Hematopoietic multipotent progenitor cell (in vitro differentiated cells): ENCODE measurements at places on chromosomes 7 and 10.

GRCh38 chr10:3890602-3891352 lies 105.8 kb upstream of the KLF6 start:
- DNase-seq, result no peak

GRCh38 chr10:97508342-97508741 lies 9.6 kb downstream of the UBTD1 start:
- DNase-seq, result no peak

GRCh38 chr10:105139363-105139896 lies 498.3 kb downstream of the SORCS3 start:
- no peak for DNase-seq

DNA sequence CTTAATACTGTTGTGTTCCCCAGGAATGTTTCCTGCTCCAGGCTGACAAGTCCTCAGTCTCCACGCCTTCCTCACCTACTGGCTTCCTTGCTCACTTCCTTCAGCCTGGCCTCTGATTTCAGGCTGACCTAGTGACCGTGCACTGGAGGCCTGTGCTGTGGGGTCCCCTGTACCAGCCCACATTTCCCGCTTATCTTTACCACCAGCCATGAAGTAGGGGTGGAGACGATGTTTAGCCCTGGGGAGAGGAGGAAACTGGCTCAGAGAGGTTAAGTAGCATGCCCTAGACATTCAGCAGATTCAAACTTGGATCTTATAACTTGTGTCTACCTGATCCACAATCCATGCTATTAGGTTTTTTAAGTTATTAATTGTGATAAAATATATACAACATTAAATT lies 4.8 kb upstream of the ZNF488 start:
- DNase-seq, result no peak

DNA sequence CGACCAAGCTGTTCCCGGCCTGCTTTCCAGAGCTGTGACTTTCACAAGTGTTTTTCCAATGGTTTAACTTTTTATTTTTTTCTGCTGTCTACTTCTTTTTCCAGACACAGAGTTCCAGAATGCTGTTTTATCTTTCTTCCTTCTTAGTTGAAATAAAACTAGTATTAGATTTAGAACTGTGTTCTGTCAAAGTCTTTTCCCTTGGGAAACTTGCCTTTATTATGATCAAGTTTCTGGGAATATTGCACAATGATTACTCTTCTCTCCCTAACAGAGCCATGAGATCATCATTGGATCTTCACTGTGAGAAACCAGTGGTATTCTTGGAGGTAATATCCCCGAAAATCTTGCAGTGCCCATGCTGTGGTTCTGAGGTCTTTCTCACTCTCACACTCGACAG lies 104.9 kb upstream of the KCND2 start:
- DNase-seq, result no peak

DNA sequence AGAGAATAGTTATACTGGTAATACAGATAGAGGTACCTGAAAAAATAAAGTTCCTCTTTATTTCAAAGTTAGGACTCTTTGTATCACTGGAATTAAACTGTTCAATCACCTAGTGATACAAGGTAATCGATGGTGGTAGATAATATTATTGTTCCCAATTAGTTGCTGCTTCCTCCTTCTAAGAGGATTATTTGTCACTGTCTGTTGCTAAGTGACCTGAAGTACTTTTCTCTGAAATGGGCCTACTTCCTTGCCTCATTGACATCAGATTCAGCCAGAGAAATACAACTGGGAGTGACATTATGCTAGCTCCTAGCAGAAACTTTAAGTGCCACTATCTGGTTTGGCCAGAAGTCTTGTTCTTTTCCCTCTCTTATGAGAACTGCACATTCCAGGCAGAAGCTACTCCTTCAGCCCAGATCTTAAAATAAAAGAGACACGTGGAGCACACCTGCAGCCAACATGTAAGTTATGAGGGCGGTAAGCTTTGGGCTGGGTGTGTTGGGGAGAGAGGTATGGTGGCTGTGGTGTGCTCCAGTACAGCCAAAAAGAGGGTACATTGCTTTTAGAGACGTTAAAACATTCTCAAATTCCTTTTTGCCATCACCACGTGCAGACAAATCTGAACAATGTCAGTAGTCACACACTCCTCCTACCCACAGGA lies 54.8 kb downstream of the MINDY3 start:
- no peak for DNase-seq

DNA sequence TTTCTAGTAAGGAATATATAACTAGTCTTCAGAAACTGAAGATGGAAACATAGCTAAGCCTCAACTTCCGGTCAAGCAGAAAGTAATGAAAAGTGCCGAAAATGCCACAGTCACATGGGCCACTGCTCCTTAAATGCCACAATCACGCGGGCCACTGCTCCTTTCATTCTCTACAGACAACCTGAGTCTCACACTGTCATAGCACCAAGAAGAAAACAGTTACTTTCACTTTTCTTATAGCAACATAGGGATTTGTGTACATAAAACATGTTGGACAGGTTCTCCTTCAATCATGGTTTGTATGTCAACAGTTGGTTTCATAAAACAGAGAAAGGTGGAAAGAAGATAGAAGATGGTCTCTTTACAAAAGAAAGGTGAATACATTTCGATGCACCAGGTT lies 48.6 kb upstream of the NOBOX start:
- no peak for DNase-seq

- DNase-seq, result no peak
Measured at GRCh38 chr7:38550836-38551235, 80.3 kb downstream of the AMPH start.

DNA sequence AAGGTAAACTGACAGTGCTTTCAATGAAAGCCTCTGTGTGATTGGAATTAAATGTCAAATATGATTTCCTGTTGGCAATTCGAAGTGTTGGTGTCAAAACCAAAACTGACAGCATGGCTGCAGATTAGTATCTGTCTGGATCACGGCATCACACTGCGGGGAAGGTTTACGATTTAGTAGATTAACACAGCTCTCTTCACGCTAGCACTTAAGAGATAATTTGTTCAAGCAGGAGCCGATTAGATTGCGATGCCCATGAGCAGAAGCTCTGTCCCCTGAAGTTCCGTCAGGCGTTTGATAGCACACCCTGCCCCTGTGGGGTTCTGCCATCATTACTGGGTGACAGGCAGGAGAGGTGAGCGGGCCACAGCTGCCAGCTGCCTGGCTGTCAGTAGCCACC lies 279.5 kb upstream of the AUTS2 start:
- no peak for DNase-seq

DNA sequence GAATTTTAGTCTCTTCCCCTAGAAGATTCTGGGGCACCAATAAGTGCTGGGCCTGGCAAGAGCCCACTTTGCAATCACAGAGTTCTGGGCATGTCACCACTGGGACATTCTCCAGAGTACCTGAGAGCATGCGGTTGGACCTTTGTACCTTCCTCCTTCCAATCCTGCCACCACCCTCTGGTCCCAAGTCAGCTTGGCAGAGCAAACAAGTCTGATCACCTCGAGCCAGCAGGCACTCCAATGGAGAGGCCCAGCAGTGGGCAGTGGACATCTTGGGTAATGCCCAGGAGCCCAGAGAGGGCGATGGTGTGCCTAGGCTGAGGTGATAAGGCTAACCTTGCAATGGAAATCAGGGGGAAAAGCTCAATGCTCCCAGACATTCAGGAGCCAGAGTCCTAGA lies 43.4 kb downstream of the SH3PXD2A start:
- no peak for DNase-seq

- no peak for DNase-seq
Measured at GRCh38 chr7:75843613-75844116, 30.1 kb upstream of the CCL24 start.

DNA sequence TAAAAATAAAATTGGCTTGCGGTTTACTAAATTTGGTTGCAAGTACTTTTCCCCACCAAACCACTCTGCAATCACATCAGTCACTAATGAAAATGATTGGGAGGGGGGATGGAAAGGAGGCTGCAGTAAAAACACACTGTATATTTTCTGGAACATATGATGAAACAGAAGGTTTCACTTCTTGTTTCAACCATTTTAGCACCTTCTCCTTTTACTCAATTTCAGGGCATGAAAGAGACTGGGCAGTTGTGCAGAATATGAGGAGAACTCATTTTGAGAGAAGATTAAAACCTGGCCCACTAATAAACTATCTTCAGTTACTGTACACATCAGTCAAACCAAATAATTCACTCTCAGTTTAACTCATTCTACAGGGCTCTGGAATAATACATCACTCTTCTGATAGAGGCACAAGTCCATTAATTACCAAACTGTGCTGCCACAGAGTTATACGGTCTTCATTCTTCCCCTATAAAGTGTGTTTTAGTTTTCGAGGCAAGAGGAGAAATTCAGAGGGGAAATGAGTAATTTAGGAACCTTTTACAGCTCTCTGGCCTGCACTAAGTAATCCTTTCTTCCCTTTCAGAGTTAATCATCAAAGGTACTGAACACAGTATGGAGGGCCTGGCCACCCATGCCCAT lies 25.5 kb downstream of the JAZF1 start:
- DNase-seq, result no peak

DNA sequence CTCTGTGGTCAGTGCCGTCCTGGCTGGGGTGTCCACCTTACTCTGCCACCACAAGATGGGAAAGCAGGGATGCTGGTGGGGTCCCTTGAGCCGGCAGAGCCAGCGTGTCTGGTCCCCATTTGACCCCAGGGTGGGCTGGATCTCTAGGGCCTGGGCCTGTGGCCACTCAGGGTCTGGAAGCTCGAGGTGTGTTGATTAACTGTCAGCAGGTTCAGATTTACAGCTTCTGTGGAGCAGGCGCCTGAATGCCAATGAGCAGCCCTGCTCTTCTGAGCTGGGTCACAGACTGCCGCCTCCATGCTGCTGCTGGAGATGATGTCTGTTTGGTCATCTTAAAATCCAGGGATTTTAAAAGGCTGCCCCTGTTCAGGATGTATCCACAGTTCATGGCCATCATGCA lies 11.3 kb upstream of the DPYSL4 start:
- no peak for DNase-seq

GRCh38 chr7:137564677-137565076 lies 221.1 kb upstream of the PTN start:
- DNase-seq, result no peak

DNA sequence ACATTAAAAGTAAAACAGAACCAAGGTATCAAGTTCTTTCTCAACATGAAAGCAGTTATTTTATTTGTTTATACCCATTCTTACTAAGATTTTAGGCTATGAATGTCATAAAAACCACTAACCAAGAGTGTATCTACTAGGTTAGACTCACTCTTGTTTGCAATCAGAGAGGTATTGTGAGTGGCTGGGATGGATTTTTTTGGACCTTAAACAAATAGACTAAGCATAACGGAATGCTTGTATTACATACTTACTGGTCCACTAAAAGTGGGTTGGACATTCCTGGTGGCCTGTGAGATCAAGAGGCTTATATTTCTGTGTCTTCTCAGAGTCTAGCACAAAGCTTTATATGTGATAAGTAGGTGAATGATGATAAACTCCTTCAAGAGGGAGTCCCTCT lies 32.6 kb upstream of the CBLL1 start:
- no peak for DNase-seq

GRCh38 chr10:121293110-121293509 lies 305.1 kb downstream of the FGFR2 start:
- no peak for DNase-seq

GRCh38 chr7:1348096-1348822 lies 111.0 kb downstream of the MICALL2 start:
- DNase-seq, result no peak

DNA sequence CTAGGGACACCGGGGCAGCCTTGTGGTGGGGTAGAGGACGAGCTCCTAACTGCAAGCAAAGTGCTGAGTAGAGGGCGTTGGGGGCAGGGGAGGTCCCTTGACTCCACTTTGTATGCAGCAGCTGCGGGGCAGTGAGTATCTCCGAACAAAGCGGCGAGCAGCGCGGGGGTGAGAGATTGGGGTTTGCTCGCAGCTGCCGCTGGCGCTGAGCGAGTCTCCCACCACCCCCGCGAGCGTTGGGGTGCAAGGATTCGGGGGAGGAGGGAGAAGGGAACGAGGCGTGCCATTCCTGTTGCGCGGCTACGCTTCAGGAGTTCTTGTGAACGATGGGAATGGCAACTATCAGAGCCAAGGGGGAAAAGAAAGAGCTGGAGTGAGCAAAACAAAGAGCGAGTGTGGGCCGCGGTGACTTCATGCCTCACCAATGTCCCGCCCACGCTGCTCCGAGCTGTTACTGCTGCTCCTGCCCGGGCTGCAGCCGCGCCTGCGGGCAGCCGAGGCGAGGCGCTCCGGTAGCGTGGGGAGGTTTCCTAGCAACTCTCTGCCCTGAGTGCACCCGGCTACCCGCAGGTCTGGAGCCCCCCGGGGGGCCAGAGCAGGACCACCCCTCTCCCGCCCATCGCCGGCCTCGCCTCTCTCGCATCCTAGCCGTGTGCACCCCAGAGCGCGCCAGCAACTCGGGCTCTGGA lies at the start of gene ITGB8:
Gene ITGB8 (plus strand): TSS at position 662 of the 689 bp plus-strand sequence. CDS start 907 bp downstream, outside the sequence.
- DNase-seq, result peak; percentile 73

DNA sequence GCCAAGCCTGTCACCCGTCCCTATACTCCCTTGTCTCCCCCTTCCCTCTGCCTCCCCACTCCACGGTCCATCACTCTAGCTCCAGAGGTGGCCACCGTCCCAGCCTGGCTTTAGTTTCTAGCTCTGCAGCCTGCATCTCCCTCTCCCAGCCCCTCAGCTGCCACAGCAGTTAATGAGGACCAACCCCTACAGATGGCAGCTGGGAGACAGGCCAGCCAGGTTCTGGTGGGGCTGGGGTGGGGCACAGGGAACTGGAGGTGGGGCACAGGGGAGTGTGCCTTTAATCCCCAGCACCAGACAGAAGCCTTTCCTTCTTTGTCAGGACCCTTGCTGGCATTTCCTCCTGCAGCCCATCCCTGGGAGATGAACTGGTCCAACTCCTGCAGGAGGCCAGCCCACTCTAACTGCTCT lies 21.1 kb downstream of the UNC5B start:
- DNase-seq, result no peak

DNA sequence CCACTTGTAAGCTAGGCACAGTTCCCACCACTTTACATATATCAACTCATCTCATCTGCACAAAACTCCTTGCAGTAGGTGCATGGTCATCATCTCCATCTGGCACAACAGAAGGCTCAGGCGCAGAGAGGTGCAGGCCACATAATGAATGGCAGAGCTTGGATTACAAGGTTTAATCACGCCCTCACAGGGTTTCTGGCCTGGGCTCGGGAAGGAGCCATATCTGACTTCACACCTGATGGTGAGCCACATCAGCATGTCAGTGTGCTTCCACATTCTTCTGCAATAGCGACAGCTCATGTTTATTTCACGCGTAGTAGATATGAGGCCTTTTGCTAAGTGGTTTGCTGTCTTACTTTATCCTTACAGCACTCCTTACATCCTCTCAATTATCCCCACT lies 650.2 kb downstream of the INHBA start:
- no peak for DNase-seq

DNA sequence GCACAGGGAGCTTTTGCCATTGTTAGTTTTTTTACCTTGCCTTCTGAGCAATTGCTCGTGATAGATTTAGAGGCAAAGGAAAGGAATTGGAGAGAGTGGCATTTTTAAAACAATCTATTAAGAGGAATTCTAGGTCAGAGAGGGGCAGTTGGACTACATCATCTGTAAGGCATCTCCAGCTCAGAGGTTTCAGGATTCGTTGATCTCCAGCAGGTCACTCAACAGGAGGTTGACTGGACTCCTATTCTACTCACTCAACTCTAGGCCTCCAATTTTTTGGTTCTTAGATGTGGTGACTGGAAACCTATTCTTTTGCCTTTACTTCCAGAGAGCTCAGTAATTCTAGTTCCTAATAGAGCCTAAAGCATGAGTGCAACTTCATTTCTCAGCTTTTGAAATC lies 42.8 kb downstream of the TBXAS1 start:
- no peak for DNase-seq
